Left lung (tissue), 14 donors: ENCODE measurements at places on chromosomes 7 and 10. TPM values are rescaled to one million over a fixed set of nuclear protein-coding genes. Genes with fewer than 3 reads are reported as not detected.

GRCh38 chr10:61822096-61822495, 79.4 kb upstream of the ARID5B start:
- no peak overlapping the region for H3K27ac ChIP-seq
- H3K4me1 ChIP-seq, result no peaks in the 10 kb centered on the region
- DNase-seq, result no peak
- H3K27me3 ChIP-seq, result no peaks in the 10 kb centered on the region
- no peaks in the 10 kb centered on the region for H3K36me3 ChIP-seq

- peaks cover 58% of the 10 kb centered on the region for H3K27me3 ChIP-seq
- no peak overlapping the region for H3K4me3 ChIP-seq
- DNase-seq, result peak; percentile 77
- no peaks in the 10 kb centered on the region for H3K36me3 ChIP-seq
These were observed 784 bp upstream of the SERPINE1 start for GRCh38 chr7:101125989-101126650.

DNA sequence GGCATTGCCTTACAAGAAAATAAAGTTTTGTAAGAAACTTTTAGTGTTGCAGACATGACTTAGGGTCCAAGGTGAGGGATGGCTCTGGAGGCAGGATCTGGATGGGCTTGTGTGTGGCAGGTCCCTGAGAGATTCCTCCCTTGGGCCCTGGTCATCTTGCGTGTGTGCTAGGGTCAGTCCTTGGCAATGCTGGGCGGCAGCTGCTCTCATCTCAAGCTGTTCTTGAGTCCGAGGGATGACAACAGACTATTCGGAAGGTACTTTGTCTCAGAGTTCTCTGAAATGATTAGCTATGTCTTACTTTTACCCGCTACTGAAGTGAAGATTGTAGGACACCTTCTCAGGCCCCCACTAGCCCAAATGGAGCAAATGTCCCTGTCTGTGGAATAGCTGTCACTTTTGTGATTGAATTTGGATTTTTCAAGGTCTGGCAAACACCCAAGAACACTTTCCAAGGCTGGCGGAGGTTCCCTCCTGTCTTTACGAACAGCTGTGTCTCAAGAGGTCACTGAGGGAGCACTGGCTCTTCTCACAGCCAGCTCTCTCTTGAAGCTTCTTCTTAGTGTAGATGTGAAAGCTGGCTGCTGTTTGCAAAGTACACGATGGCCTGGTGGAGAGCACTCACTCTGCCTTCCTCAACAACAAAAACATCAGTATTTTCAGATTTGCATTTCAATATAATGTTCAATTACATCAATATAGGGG, 253.6 kb downstream of the STK31 start:
- H3K4me3 ChIP-seq, result no peak overlapping the region
- DNase-seq, result no peak
- no peaks in the 10 kb centered on the region for H3K27me3 ChIP-seq

DNA sequence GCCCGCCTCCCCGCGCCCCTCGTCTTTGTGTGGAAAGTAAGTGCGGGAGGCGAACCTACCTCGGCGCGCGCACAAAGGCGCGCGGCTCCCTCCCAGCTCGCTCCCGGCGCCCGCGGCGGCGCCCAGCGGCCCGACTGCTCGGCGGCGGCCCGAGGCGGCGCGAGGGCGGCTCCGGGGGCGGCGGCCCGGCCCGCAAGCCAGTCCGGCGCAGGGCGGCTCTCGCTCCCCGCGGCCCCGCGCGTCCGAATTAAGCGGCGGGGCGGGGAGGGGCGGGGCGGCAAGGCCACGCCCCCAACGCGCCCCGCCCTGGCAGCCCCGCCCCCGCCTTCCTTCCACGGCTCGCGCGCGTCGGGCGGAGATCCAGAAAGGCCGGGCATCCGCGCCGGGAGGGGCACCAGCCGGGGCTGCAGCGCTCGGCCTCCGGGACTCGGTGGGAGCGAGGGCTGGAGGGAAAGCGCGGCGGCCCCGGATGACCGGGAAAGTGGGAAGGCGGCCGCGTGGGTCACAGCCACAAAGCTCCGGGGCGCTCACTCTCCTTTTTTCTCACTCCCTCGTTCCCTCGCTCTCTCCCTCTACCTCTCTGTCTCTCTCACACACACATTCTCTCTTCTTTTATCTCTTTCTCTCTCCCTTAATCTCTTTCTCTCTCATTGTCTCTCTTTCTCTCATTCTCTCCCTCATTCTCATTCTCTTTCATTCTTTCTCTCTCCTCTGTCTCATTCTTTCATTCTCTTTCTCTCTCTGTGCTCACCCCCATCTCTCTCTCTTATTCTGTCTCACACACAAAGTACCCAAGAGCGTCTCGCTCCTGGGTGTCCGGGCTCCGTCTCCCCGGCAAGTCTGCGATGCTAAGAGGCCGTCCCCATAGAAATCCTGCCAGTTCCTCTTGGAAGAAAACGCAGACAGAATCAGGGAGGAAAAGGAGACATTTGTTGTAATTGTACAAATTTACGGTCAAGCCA, 170.2 kb downstream of the FAM107B start:
- H3K36me3 ChIP-seq, result no peaks in the 10 kb centered on the region
- H3K4me3 ChIP-seq, result peak overlapping the region; percentile 63
- DNase-seq, result peak; percentile 87
- peak overlapping the region; percentile 62 for H3K27ac ChIP-seq

DNA sequence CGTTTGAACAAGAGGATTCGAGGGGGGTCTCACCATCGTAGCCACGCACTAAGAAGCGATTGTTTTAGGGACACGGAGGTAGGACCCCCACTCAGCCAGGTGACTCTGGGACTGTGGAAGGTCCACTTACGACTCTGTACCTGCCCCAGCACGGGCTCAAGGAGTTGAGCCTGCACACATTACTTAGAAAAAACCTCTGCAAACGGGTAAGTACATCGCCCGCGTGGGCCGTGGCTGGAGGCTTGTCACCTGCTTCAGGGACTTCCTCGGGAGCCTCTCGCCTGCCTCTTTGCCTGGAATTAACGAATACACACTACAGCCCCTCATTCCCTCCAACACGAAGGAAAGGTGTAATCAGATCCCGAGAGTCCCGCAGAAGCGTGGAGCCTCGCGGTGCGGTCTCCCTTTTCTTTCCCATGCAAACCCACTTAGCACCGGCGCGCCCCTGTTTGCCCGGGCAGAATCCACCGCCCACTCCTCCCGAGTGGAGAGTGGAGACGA, 826 bp downstream of the PODXL start:
- peak overlapping the region; percentile 66 for H3K4me3 ChIP-seq
- H3K27ac ChIP-seq, result peak overlapping the region; percentile 56
- H3K27me3 ChIP-seq, result peaks cover 61% of the 10 kb centered on the region
- H3K36me3 ChIP-seq, result no peaks in the 10 kb centered on the region
- DNase-seq, result no peak

DNA sequence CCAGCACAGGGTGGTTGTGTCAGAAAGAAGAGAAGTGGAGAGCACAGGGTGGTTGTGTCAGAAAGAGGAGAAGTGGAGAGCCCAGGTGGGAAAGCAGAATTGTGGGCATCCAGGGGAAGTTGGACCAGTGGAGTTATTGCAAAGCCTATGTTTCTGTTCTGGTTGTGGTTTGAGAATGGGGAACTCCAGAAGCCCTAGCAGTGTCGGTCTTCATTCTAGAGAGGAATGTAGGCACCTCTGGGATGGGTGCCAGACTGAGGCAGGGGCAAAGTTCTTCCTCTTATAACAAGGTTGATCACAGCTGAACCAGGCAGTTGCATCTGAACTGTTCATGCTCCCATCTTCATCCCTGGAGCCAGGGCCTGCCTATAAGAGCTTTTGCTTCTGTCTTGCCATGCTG, 954 bp downstream of the FSCN3 start:
- H3K36me3 ChIP-seq, result peaks cover 27% of the 10 kb centered on the region
- H3K27ac ChIP-seq, result peak overlapping the region; percentile 25
- H3K27me3 ChIP-seq, result no peaks in the 10 kb centered on the region
- DNase-seq, result no peak
- peaks cover 18% of the 10 kb centered on the region for H3K4me1 ChIP-seq

- H3K27me3 ChIP-seq, result no peaks in the 10 kb centered on the region
- H3K4me3 ChIP-seq, result no peak overlapping the region
- no peaks in the 10 kb centered on the region for H3K4me1 ChIP-seq
- DNase-seq, result no peak
These were observed 75.5 kb downstream of the RPS24 start for GRCh38 chr10:78109210-78109609.

DNA sequence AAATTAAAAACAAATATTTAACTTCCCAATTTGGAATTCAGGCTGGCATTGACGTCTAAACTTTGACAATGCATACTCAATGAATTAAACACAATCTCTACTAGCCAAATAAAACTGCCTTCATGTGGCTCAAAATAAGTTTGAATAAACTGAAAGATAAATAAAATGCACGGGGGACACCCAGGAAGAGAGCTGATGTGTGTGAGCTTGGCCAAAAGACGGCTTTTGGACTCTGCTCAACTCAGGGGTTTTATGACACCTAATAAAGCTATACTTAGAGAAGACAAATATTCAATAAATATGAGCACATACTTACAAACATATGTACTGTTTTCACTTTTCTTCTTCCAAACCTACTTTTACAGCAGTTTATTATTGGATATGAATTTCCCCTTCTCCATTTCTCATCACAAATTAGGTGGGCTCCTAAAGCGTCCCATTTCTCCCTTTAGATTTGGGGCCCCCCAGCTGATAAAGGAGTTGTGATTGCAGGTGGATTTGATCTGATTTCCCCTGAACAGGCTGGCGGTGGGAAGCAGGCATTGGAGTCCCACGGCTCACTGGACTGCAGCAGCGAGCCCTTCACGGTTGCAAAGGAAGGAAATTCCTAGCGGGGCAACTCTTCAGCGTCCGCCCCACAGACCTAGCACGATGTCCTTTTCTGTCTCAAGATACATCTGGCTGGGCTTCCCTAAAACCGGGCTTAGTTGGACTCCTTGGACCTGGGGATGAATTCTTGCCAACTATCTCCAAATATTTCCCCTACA, 79.6 kb downstream of the INSIG1 start:
- no peak overlapping the region for H3K27ac ChIP-seq
- H3K4me3 ChIP-seq, result no peak overlapping the region
- H3K4me1 ChIP-seq, result peaks cover 67% of the 10 kb centered on the region
- peaks cover 100% of the 10 kb centered on the region for H3K27me3 ChIP-seq

GRCh38 chr10:101071267-101071884, 9.6 kb downstream of the KAZALD1 start:
- H3K27ac ChIP-seq, result peak overlapping the region; percentile 60
- peaks cover 28% of the 10 kb centered on the region for H3K4me1 ChIP-seq
- DNase-seq, result no peak
- peaks cover 64% of the 10 kb centered on the region for H3K27me3 ChIP-seq
- H3K36me3 ChIP-seq, result no peaks in the 10 kb centered on the region
- no peak overlapping the region for H3K4me3 ChIP-seq

DNA sequence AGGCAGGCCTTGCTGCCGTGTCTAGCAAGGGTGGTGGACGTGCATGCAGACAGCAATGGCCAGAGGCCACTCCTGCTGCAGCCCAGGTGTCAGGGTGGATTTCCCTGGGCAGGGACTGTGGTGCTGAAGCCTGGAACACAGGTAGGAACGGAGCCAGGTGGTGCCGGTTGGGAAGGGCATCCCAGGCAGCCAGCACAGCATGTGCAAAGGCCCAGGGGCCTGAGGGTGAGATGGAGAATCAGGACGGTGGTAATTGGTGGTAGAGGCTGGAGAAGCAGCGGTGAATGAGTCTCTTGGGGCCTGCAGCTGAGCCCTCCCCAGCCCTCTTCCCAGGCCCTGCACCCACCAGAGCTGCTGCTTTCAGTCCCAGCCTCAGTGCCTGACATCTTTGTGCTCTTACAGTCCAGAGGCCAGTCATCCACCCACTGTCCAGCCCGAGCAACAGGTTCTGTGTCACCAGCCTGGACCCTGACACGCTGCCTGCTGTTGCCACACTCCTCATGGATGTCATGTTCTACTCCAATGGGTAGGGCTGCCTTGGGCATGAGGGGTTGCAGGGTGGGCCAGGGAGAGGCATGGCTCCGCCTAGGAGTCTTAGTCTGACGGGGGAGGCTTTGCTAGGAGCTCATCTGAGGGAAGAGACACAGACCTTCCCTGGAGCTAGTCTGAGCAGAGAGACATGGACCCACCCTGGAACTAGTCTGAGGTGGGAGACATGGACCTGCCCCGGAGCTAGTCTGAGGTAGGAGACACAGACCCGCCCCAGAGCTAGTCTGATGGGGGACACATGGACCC, 54.3 kb downstream of the CASTOR2 start:
- no peak overlapping the region for H3K4me3 ChIP-seq
- H3K27me3 ChIP-seq, result no peaks in the 10 kb centered on the region
- no peaks in the 10 kb centered on the region for H3K4me1 ChIP-seq
- peaks cover 20% of the 10 kb centered on the region for H3K36me3 ChIP-seq

- no peak for DNase-seq
- H3K36me3 ChIP-seq, result no peaks in the 10 kb centered on the region
- no peak overlapping the region for H3K4me3 ChIP-seq
- no peaks in the 10 kb centered on the region for H3K27me3 ChIP-seq
- no peaks in the 10 kb centered on the region for H3K4me1 ChIP-seq
These were observed 16.8 kb downstream of the VWC2 start for GRCh38 chr7:49790209-49790608.

DNA sequence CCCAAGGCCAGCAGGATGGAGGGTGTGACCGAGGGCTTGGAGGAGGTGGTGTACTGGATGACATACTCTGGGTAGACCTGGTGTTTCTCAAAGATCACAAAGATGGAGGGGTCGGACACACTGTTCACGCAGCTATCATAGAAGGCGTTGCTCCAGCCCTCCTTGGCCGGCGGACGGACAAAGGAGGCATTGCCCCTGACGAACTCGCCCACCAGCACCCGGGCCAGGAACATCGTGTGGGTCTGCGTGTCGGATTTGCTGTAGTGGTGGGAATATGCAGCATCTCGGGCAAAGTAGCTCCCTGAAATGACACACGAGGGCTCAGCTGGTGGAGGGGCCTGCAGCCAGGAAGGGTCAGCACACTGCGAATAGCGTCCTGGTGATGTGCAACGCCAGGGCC, 38.2 kb downstream of the PARP12 start:
- H3K36me3 ChIP-seq, result peaks cover 84% of the 10 kb centered on the region
- no peak for DNase-seq
- H3K27me3 ChIP-seq, result no peaks in the 10 kb centered on the region
- no peak overlapping the region for H3K4me3 ChIP-seq
- no peaks in the 10 kb centered on the region for H3K4me1 ChIP-seq

- no peaks in the 10 kb centered on the region for H3K4me1 ChIP-seq
- H3K36me3 ChIP-seq, result no peaks in the 10 kb centered on the region
- H3K4me3 ChIP-seq, result no peak overlapping the region
- no peak for DNase-seq
- H3K27me3 ChIP-seq, result no peaks in the 10 kb centered on the region
- no peak overlapping the region for H3K27ac ChIP-seq
These were observed 257.1 kb downstream of the CDK14 start for GRCh38 chr7:90853205-90853604.

GRCh38 chr7:44064791-44065430, 456 bp downstream of the PGAM2 start:
- H3K4me3 ChIP-seq, result no peak overlapping the region
- no peak overlapping the region for H3K27ac ChIP-seq
- no peak for DNase-seq
- peaks cover 32% of the 10 kb centered on the region for H3K36me3 ChIP-seq

- H3K4me1 ChIP-seq, result peaks cover 3% of the 10 kb centered on the region
- no peak overlapping the region for H3K4me3 ChIP-seq
- no peak for DNase-seq
- H3K36me3 ChIP-seq, result no peaks in the 10 kb centered on the region
- no peaks in the 10 kb centered on the region for H3K27me3 ChIP-seq
These were observed 15.8 kb downstream of the MET start for GRCh38 chr7:116687801-116688201.

GRCh38 chr10:58384095-58384494, 1.1 kb upstream of the TFAM start:
- no peak for DNase-seq
- peak overlapping the region; percentile 87 for H3K27ac ChIP-seq
- H3K36me3 ChIP-seq, result peaks cover 13% of the 10 kb centered on the region
- H3K27me3 ChIP-seq, result no peaks in the 10 kb centered on the region
- peaks cover 44% of the 10 kb centered on the region for H3K4me1 ChIP-seq

HOXA4 gene
- polyA plus RNA-seq, result 33.7 TPM

VOPP1 gene
- 36.8 TPM for polyA plus RNA-seq

C10orf67 gene
- 0.76 TPM for polyA plus RNA-seq

NPY4R gene
- polyA plus RNA-seq, result 0.86 TPM

TAS2R41 gene
- polyA plus RNA-seq, result not detected

GPR85 gene
- 2.4 TPM for polyA plus RNA-seq
